Activated effector memory CD4-positive, alpha-beta T cell treated with Interleukin-2 at 50 U/mL for 16 hours (primary cell): ENCODE measurements at places on chromosomes 6 and 20.

DNA sequence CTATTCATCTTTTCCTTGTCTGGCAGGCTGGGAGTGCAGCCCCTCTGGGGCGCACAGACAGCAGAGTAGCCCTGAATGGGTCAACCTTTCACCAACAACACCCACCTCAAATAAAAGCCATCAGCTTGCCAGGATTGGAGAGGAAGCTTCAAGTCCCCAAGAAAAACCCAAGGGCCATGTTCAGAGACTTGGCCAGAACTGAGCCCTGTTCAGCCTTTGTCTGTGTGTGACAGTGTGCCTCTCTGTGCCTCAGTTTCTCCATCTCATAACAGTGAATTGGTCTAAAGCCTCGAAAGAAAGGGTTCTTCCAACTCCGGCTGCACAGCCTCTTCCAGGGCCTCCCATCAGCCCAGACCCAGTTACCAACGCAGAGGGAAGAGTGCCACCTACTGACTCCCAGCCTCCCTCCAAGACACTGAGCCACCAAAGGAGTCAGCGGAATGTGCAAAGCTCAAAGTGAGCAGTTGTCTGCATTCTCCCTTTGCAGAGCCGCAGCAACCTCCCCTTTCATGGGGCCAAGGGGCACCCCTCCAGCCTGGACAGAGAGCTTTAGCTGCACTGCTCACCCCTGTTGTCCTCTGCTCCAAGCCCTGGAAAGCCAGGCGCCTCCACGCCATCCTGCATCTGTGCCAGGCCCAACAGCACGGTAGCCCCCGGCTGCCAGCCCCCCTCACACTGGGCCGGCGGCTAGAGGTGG, 82.7 kb upstream of the TOP1 start:
- no peak for DNase-seq

DNA sequence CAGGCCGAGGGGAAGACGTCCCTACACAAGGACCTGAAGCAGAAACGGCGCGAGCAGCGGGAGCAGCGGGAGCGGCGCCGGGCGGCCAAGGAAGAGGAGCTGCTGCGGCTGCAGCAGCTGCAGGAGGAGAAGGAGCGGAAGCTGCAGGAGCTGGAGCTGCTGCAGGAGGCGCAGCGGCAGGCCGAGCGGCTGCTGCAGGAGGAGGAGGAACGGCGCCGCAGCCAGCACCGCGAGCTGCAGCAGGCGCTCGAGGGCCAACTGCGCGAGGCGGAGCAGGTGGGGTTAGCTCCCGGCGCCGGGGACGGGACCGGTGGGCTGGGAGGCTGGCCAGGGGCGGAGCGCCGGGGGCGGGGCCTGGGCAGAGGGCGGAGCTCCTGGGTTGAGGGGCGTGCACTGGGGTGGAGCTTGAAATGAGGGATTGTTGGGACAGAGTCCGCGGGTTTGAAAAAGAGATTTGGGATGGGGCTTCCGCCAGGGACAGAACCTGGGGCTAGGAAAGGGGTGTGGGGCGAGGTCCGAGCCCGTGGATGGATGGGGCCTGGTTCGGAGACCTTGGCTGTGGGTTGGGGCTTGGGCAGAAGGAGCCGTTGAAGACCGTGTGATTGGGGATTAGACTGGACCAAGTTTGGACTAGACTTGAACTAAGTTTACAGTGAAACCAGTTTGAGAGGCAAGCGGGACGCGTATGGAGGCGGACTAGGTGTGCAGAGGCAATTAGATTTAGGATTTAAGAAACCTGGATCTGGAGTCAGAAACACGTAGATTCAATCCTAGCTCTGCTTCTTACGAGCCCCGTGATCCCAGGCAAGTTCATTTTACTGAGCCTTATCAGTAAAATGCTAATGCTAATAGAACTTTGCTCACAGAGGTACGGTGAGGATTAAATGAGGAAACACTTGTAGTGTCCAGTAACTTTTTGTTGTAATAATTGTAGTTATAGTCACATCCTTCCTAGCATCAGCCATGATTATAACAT, 20.9 kb downstream of the DEF6 start:
- no peak for DNase-seq

GRCh38 chr20:24863356-24863755, 85.7 kb upstream of the CST7 start:
- no peak for DNase-seq

GRCh38 chr6:30813631-30814145, 69.3 kb upstream of the IER3 start:
- no peak for DNase-seq

DNA sequence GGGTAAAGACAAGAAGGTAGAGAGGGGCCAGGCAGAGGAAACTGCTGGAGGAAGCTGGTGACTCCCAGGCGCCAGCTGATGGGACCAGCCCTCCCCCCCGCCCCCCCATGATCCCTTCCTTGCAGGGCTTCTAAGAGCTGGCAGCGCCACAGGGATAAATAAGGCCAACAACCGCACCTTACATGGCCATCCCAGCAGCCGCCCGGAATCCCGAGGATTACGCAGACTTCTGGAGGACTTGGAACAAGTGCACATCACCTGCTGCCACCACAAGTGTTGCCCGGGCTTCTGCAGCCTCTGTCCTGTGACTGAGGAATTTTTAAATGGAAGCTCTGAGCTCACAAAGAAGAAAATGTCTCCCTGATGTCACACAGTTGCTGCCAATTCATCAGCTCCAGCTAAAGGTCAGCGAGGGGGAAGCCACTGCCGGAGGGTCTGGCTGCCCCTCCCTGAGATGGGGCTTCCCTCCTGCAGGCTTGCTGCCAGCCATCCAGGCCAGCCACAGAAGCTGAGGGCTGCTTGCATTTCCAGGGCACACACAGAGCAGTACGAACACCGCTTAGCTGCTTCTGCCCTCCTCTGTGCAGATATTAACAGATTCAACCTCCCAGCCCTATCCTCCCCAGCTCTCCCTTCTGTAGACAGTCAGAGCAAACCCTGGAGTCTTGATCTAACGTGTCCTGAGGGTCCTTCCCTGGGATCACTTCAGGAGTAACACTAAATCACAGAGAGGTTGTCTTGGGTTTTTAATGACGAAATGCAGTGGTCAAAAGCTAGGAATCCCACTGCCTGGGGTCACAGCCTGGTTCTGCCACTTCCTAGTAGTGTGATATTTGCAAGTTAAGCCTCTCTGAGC, 38.6 kb upstream of the PIM1 start:
- no peak for DNase-seq

DNA sequence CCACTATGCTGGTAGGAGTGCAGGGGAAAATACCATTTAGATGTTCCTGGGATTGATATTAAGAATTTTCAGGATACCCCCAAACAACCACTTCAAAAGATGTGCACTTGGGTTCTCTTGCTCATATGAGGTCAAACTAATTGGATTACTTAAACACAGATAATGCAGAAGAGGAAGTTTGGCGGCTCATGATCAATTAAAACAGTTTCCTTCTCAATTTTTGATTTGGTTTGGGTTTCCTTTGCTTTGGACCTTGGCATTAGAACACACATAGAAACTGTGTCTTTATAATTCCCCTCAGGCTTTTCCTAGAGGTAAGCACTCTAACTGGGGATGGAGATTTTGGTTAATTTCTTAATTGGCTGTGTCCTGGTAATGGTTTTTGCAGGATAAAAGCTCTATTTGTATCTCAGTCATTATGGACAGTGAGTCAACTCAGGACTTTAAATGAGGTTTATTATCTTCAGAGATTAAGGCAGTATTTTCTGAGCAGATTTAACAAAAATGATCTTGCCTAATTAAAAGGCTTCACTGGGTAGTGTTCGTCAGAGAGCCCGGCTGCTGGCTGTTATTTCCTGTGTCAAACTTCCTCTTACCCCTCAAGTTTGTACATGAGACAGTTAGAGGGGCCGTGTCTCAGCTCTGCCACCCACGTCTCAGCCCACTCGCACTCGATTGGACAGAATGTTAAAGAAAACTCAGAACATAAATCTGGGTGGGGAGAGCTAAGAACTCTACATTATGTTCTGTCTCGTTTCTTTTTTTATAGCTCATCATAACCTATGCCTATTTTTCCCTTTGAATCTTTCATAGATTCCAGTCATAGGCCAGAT, 50.3 kb upstream of the PREP start:
- peak; percentile 13 for DNase-seq

DNA sequence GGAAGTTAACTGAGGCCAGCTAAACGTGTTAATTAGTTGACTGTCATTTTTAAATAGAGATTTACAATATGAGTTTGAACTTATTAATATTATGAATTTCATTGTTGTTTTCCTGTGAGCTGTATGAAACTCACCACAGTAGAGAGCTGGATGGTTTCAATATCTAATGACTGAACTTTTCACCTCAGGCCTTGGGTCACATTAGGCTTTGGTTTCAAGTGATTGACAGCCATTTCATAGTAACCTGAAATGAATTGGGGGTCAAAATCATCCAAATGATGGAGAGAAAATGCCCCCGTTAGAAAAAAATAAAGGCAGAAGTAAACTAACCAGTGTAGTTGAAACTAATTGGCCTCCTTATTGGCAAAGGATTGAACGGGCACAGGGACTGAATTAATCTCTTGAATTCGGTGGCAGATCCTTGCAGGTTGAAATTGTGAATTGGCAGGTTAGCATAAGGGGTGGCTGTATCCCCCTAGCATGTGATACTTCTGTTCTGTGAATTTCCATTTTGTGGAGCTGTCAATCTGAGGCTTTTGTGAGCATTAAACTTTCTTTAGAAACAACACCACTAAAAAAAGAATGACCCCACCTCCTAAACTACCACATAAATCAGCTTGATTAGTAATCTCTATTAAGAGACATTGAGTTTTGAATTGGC, 155.1 kb upstream of the MMS22L start:
- DNase-seq: no peak
